ENCODE measurements at places on chromosomes 13 and 19.

DNA sequence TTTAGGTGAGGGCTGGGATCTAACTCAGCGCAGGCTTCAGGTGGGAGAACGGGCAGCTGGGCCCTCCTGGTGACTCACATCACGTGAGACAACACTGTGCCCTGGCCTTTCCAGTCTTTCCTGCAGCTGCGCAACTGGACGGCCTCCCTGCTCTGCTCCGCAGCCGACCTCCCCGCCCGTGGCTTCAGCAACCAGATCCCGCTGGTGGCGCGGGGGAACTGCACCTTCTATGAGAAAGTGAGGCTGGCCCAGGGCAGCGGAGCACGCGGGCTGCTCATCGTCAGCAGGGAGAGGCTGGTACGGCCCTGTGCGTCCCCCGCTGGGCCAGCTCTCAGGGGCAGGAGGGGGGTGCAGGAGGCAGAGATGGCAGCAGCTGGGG lies 8.8 kb downstream of the SPPL2B start:
- no peak for DNase-seq

DNA sequence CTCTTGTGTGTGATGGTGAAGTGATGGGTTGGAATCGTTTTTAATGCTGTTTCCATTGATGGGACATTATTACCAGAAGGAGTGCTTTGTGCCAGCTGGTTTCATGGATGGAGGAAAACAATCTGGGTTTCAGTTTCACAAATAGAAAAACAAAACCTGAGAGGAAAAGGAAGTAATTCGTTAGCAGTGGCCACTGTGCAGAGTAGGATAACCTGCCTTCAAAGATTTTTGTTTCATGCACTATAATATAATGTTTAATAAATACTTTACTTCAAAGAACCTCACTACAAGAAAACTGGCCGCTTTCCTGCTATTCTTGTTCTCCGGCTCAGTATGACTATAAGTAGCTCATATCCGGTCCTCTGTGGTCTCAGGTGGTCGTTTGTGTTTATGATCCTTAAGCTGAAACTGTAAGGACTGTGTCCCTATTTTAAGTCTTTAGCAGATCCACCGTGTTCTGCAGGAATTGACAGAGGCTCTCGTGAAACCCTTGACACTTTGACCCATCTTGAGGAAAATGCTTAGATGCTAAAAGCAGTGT lies 104.7 kb downstream of the GGACT start:
- no peak for DNase-seq

- DNase-seq = no peak
Measured at GRCh38 chr13:25836574-25837336, 215.1 kb downstream of the SHISA2 start.

DNA sequence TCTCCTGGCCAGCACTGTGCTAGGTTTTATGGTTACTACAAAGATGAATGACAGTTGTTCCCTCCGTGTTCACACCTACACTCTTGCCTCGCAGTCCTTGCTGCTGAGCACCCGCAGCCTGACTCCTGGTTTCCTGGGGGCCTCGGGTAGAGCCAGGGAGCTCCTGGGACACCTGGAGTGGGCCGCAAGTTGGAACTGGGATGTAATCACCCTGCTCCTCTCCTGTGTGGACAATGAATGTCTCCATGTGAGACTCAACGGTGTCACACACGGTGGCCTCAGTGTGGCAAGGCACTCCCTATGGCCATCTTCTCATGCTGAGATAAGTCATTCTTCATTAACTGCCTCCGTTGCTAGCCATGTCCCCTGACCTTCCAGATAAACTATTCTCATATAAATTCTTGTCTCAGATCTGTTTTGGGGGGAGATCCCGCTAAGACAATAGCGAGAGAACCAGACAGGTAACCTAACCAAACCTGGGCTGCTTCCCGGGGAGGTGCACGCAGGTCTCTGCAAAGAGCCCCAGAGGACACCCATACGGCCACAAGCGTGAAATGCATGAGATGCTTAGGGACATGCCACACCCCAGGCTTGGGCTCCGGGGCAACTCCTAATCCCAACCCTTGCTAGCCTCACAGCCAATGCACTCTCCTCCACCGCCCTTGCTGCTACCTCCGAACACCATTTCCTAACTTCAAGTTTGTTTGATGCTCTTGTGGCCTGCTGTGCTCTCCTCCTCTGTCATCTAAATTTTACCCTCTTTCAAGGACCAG lies 87.2 kb upstream of the IRS2 start:
- DNase-seq = no peak

DNA sequence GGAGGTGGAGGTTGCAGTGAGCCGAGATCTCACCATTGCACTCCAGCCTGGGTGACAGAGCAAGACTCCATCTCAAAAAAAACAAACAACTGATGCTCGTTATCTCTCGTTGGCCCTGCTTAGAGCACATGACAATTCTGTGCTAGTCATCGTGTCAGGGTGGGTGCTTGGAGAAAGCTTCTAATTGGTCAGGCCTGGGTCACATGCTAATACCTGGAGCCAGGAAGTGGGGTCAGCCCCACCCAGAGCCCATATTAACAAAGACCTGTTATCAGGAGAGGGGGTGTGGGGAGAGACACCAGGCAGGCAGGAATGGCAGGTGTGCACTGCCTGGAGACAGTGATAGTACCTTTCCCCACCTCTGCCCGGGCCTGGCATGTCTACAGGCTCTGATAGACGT lies 84.9 kb downstream of the DPF1 start:
- no peak for DNase-seq

DNA sequence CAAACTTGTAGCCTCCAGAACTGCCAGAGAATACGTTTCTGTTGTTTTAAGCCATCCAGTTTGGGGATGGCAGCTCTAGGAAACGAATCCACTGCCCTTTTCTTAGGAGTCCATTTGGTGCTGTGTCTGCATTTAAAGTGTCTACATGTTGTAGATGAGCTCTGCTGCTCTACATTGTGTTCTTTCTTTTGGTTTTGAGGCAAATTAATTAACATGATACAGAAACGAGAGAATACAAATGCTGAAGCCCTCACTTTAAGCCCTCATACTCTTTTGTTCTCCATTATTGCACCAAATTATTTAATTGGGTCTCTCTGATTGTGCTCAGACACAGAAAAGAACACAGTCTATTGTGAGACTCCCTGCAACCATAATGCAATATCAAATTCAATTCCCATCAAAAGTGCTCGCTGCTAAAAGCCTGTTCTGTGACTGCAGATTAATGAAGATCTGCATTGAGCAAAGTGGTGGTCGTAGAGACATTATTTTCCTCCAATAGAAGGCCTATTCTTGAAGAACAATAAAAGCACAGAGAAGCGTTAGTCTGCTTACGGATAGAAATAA lies 166.3 kb upstream of the SOX21 start:
- DNase-seq = no peak

- DNase-seq = no peak
Measured at GRCh38 chr13:73075546-73075945, 16.7 kb downstream of the KLF5 start.

DNA sequence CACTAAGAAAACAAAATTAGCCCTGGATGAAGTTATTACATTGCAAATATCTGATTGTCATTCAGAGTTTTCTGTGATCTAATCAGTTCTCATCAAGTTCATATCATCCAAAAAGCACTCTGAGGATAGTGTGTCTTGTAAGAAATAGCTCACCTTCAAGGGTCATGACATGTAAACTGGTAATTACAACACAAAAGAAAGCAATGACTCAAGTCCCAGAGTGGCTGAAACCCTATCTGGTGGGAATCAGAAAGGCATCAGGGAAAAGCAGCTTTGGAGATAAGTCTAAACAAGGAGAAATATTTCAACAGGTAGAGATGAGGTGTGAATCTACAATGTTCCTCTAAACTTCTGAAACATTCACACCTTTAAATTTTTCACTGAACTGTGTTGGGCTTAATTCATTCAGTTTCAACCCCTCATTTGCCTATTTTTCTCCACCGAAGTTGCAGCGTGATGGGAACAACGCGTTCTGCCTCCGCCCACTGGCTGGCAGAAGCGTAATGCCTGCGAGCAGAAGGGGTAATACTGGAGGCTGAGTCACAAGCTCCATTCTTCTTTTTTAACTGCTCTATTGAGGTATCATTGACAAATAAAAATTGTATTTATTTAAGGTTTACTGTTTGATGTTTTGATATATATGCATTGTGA lies 155.2 kb upstream of the IPO5 start:
- DNase-seq = no peak

GRCh38 chr19:20269461-20269860 lies 102.4 kb downstream of the ZNF486 start:
- DNase-seq = no peak

GRCh38 chr13:51832471-51833152 lies 12.4 kb downstream of the TMEM272 start:
- no peak for DNase-seq

GRCh38 chr13:101982903-101983302 lies 418.9 kb downstream of the FGF14 start:
- DNase-seq = no peak

GRCh38 chr19:55465460-55466240 lies 1.1 kb upstream of the C19orf85 start:
- DNase-seq = no peak

DNA sequence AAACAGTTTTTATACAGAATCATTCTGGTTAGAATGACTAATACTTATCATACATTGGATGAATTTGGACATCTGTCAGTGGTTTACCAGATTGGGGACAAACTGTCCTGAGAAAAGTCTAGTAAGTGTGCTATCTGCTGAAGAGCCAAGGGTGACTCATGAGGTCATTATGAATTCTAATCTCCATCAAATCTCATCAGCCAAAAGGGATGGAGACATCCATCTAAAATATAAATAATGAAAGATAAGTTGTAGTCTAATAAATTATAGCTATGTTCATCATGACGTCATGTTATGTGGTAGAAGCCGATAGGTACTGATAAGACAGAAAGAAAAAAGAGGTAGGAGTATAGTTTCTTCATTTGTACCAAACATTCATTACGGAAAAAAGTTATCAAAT lies 804.4 kb downstream of the PCDH9 start:
- no peak for DNase-seq

GRCh38 chr19:21463449-21464105 lies 41.8 kb upstream of the ZNF429 start:
- no peak for DNase-seq
